ENCODE measurements at places on chromosomes 2 and 18.

GRCh38 chr2:158969715-158970240 is 1.3 kb downstream of the TANC1 start:
- peak; percentile 47 for DNase-seq

- no peak for DNase-seq
Observed at GRCh38 chr2:195596840-195597239, 60.2 kb upstream of the SLC39A10 start.

DNA sequence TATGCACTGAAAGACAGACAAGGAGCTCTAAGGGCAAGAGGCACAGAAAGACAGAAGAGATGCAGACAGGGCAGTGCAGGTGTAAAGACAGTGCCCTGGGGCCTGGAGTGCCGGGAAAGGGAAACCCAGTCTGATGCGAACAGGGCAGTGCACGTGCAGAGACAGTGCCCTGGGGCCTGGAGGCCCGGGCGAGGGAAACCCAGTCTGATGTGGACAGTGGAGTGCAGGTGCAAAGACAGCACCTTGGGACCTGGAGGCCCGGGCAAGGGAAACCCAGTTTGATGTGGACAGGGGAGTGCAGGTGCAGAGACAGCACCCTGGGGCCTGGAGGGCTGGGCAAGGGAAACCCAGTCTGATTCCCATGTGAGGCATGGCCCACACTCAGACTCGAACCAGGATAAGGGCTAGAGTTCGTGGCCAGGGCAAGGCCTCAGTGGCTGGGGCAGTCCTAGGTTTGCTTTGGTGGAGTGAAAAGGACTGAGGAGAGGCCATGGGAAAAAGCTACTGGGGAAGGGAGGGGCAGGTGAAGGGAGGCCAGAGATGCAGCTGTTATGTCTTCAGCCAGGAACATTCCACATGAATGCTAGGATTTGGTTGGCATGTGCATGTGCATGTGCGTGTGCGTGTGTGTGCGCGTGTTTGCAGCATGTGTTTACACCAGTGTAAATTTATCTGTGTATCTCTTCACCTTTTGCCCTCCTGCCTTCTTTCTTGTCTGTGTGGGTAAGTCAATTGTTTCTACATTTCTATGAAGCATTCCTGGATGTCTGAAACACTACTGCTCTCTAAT is 39.1 kb upstream of the DNMT3A start:
- no peak for DNase-seq

DNA sequence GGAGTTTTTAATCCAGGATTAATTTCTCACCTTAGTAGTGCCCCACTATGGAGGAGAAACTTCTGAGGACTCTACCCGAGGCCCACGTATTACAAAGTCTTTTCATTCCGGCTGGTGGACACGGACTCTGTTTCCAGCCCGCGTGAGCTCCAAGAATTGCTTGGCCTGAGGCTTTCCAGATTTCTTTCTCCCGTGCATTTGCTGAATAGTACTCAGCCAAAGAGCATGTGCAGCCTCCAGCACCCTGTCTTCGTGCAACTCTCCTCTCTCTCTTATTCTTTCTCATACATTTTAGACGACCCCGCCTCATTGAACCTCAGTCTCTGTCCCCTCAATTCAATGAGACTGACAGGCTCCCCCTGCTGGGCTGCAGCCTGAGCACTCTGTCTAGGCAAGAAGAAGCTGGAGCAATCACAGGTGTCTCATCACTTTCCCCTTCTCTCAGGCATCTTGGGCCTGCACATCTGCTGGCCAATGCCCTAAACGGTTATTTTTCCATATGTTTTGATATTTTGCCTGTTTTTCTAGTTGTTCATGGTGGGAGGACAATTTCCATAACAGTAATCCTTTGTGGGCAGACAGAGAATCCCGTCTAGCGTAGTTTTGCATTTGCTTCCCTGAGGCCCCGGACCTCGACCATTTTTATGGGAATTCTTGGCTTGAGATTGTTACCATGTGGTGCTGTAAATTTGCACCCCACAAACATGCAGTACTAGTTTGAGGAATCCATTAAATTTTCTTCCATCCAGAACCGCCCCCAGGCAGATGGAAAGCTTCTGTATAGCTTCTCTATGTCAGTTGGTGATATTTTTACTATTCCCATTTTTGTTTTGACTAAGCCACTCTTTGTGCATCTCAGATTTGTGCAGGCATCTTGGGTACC is 50.1 kb upstream of the LPIN2 start:
- peak; percentile 64 for DNase-seq

DNA sequence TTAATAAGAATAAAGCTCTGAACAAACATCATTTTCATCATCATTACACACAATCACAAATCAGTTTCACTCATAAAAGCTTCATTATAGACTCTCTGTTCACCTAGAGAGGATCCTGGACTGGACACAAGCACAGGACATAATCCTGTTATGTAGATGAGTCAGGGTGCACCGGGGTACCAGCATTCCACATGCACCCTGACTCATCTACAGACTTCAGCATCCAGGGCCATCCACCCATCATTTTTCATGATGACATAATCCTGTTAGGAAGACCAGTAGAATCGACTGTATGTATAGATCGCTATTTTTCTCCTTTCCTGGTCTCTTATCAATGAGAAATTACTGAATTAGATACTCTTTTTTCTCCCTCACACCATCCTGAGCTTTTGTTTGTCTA is 73.7 kb upstream of the PIK3C3 start:
- no peak for DNase-seq

DNA sequence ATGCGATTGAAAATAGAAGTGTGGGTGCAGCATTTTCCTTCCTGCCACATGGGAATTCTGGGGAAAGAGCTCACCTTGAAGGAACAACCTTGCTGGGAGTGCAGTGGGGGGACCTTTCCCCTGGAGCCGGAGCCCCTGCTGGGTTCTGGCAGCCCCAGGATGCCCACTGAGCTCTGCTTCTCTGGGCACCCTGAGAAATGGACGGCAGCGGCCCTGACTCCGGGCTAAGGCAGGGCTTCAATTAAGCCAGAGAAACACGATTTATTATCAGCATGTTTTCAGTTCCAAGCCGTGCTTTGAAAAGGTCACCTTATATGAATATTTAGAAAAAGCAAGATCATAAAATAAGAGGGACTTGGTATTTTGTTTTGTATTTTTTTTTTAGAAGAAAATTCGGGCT is 68.5 kb downstream of the KLHL29 start:
- no peak for DNase-seq

DNA sequence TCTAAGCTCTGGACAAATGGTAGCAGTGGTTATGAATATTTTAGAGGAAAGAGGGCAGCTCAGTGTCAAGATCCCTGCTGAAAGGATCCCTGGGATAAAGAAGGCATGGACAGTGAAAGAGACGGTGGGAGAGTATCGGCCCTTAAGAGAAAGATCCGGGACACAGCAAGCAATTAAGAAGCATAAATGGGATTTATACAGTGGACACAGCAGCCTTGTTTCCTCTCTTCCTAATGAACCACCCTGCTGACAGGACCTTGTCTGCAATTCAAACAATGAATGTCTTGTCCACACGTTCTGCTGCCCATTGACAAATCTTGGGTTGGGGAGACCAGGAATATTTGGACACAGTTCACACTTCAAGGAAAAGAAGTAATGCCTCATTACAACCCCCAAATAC is 16.5 kb downstream of the CPLX4 start:
- DNase-seq = no peak

DNA sequence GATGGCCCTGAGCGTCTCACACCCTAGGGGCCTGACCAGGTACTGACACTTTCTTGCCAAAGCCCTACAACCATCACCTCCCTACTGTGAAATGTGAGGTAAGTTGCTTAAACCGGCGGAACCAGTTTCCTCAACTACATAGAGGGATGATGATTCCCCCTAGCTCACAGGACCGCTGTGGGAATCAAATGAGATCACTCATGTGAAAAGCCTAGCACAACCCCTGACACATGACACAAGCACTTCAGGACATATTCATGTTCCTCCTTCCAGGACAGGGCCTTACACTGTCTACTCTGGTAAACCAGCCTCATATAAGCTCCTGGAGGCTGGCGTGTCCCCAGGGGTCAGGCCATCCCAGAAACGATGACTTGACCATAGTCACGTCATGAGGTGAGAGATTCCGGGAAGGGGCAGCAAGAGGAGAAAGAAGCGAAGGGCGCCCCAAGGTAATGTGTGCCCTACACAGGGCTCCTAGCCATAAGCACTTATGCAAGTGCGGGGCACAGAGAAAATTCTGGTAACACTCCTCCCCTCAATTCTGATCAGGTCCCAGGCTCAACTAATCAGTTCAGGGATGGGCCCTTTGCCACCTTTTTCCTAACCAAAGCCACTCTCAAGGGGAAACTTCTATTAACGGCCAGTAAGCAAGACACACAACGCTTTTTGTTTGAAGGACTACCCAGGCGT is 49.5 kb downstream of the C2orf42 start:
- DNase-seq = peak; percentile 81

DNA sequence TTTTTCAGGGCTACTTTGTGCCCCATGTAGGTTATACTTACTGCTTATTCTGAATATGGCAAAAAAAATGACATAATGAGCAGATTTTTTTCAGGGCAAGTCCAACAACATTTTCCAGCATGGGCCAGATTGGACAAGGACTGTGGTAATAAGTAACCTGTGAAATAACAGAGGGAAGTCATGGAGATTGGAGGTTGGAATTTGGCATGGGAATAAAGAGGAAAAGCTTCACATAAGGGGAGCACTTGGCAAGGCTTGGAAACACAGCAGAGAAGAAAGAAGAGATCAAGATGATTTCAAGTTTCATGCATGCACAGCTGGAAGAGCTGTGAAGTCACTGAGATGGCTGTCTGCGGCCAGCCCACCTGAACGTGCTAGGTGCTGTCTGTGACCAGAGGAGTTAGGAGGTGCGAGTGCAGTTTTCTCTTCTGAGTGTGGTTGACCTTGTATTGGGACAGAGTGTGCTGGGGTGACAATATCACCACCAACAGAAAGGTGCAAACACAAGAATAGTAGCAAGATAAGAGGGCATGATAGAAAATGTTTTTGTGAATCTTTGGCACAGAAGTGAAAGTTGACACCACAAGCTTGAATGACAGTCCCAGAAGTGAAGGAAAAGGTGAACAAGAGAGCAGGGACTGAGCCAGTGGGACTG is 71.1 kb upstream of the DSC1 start:
- DNase-seq = no peak

DNA sequence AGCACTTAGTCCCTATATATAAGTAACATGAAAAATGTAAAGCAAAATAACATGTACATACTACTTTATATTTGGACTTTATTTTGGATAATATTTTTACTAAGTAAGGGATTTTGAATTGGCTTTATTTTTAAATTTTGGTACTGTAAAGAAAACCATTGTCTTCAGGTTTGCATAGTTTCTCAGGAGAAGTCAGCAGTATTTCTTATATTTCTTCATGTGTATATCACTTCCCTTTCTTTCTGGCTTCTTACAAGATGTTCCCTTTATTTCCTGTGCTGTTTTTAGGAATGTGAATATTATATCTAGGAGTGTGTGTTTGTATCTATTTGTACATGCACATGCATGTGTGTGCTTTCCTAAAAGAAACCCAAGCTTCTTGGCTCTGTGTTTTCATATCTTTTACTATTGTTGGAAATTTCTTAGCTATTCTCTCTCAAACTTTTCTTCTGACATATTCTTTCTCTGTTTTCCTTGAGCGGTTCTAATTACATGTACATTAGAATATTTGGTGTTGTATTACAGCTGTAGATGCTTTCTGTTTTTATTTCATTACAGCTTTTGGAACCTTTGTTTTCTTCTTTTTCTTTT is 1549.7 kb upstream of the ACVR2A start:
- peak; percentile 27 for DNase-seq

- DNase-seq = no peak
Observed at GRCh38 chr2:214742119-214742518, 67.4 kb downstream of the BARD1 start.

- DNase-seq = peak; percentile 35
Observed at GRCh38 chr2:73859721-73860586, 31.2 kb downstream of the STAMBP start.

- peak; percentile 77 for DNase-seq
Observed at GRCh38 chr2:190986221-190986953, 27.6 kb downstream of the STAT1 start.

GRCh38 chr2:228938629-228939028 is 332.5 kb downstream of the PID1 start:
- no peak for DNase-seq

DNA sequence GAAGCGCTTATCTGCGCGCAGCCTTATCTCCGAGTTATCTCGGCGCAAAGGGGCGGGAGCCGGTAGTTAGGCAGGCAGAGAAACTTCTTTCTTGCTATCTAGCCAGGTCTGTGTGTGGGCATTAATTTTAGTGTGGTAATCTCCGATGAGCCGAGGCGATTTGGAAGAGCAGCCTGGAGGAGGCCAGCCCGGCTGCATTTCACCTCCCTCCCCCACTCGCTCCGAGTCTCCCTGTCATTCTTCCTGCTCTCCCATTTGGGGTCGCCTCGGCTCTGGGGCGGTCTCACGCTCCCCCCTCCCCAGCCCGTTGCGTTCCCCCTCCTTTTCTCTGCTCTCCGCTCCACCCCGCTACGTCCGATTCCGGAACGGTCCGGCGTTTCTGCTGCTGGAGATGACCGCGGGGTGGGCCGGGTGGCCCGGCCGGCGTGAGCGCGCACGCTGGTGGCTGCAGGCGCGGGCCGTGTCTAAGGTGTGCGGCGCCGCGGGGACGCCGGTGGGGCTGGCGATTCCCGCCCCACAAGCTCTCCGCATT is 566 bp downstream of the GATA6 start:
- peak; percentile 61 for DNase-seq

GRCh38 chr2:47601568-47601967 is 181.4 kb upstream of the MSH6 start:
- no peak for DNase-seq

GRCh38 chr2:55111570-55112228 is 61.4 kb upstream of the RTN4 start:
- peak; percentile 85 for DNase-seq

DNA sequence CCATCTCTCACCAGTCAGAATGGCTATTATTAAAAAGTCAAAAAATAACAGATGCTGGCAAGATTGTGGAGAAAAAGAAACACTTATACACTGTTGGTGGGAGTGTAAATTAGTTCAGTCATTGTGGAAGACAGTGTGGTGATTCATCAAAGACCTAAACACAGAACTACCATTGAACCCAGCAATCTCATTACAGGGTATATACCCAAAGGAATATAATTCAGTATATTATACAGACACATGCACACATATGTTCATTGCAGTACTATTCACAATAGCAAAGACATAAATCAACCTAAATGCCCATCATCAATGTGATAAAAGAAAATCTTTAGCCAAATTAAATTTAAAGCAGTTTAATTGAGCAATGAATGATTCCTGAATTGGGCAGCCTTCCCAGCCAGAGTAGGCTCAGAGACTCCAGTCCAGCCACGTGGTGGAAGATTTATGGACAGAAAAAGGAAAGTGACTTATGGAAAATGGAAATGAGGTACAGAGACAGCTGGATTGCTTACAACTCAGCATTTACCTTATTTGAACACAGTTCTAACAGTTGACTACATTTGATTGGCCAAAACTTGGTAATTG is 377.1 kb upstream of the SLC39A10 start:
- no peak for DNase-seq

GRCh38 chr2:167990062-167990461 is 257.3 kb downstream of the STK39 start:
- DNase-seq = no peak

DNA sequence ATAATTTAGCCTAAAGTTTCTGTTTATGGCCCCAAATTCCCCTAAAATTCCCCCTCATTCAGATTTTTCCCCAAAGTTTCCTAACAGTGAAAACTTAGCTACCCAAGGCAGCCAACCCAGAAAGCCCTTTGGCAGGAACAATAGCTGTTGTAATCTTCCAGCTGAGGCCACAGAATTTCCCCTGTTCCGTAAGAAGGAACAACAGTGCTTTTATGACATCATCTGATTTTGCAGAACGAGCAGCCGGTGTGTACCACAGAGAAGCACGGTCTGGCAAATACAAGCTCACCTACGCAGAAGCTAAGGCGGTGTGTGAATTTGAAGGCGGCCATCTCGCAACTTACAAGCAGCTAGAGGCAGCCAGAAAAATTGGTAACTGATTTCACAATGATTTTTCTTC is 6.3 kb downstream of the TNFAIP6 start:
- DNase-seq = peak; percentile 84
